ENCODE measurements at places on chromosomes 1 and 21. TPM values are rescaled to one million over a fixed set of nuclear protein-coding genes. Genes with fewer than 3 reads are reported as not detected.

The ALPL gene
- 84.8 TPM for total RNA-seq

The C1QB gene
- not detected for total RNA-seq

The CD46 gene
- 90.0 TPM for total RNA-seq

The OR10K1 gene
- total RNA-seq, result not detected

The MYOM3 gene
- total RNA-seq, result 0.07 TPM

The DDR2 gene
- total RNA-seq, result 0.48 TPM

The ZNF695 gene
- total RNA-seq, result 22.3 TPM

The S100A9 gene
- not detected for total RNA-seq

DNA sequence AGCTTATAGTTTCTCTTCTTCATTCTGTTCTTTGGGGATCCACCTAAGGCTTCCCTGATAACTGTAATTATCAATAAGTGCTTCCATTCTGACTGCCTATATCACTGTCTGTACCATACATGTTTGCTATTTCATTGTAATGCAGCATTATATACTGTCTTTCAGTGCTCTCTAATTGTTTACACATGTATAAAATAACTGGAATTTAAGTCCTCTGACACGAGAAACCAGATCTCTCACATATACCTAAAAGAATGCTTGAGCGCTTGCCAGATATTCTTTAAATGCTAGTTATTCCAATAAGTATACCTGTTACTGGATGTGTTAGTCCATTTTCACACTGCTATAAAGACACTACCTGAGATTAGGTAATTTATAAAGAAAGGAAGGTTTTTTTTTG lies 34.7 kb downstream of the CELF3 start:
- peaks cover 2% of the 10 kb centered on the region for H3K36me3 ChIP-seq
- no peak overlapping the region for H3K4me3 ChIP-seq
- no peak overlapping the region for H3K27ac ChIP-seq
- no peaks in the 10 kb centered on the region for H3K27me3 ChIP-seq
- no peak for DNase-seq
- no peaks in the 10 kb centered on the region for H3K4me1 ChIP-seq

- H3K4me3 ChIP-seq, result no peak overlapping the region
- no peaks in the 10 kb centered on the region for H3K27me3 ChIP-seq
- H3K4me1 ChIP-seq, result no peaks in the 10 kb centered on the region
- no peaks in the 10 kb centered on the region for H3K36me3 ChIP-seq
- H3K27ac ChIP-seq, result no peak overlapping the region
- no peak for DNase-seq
Observed at GRCh38 chr1:243763806-243764205, 86.2 kb downstream of the AKT3 start.

DNA sequence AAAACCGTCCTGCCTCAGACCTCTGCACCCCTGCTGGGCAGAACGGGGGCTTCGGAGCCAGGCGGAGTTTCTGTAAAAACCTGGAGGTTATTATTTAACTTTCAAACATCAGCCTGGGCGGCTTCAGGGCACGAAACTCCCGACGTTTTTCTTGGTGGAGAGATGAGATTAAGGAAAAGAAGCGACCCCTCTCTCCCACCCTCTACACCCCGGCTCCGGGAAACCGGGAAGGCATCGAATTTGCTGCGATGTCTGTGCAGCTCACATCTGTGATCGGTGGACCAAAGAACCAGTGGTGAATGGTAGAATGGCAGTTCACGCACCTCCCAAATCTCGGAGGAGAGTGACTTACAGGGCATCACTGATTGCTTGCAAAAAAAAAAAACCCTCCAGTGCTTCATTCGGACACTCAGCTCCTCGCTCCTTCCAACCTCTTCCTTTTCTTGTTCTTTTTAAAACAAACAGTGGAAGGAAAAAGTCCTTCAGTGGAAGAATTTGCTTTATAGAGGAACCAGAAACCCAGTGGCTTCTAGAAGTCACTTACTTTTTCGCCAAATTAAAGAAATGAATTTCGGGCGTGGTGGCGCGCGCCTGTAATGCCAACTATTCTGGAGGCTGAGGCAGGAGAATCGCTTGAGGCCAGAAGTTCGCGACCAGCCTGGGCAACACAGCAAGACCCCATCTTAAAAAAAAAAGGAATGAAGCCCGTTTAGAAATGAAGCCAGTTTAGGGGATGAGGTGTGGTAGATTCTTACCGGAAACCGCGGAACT lies 884 bp downstream of the PHACTR4 start:
- peak overlapping the region; percentile 97 for H3K4me3 ChIP-seq
- H3K27me3 ChIP-seq, result no peaks in the 10 kb centered on the region
- H3K4me1 ChIP-seq, result no peaks in the 10 kb centered on the region
- H3K27ac ChIP-seq, result peak overlapping the region; percentile 3
- DNase-seq, result no peak

- H3K36me3 ChIP-seq, result no peaks in the 10 kb centered on the region
- no peak overlapping the region for H3K27ac ChIP-seq
- no peaks in the 10 kb centered on the region for H3K27me3 ChIP-seq
- no peaks in the 10 kb centered on the region for H3K4me1 ChIP-seq
- no peak overlapping the region for H3K4me3 ChIP-seq
Observed at GRCh38 chr1:225329041-225329440, 98.8 kb downstream of the LBR start.

- H3K27me3 ChIP-seq, result no peaks in the 10 kb centered on the region
- H3K4me1 ChIP-seq, result peaks cover 16% of the 10 kb centered on the region
Observed at GRCh38 chr1:27009601-27010197, 3.0 kb downstream of the TENT5B start.

GRCh38 chr21:20301395-20301794 lies 696.8 kb upstream of the NCAM2 start:
- no peak for DNase-seq
- H3K27ac ChIP-seq, result no peak overlapping the region
- H3K27me3 ChIP-seq, result no peaks in the 10 kb centered on the region
- H3K4me3 ChIP-seq, result no peak overlapping the region

DNA sequence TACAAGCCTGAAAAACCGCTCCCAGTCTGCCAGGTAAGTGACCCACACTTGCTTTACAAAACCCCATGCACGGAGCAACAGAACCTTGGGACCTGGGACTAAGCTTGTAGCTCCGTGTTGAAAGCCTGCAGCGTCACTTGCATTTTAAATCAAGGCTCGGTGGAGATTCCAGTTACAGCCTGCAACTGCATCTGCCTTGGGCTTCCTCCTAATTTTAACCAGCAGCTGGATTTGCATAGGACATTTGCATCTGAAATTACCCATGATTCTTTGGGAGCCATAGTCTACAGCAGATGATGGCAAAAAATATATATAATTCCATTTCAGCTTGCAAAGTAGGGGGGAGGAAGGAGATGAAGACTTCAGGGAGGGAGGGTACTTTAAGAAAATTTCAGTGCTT lies 62.4 kb upstream of the IGSF21 start:
- no peaks in the 10 kb centered on the region for H3K27me3 ChIP-seq
- no peak overlapping the region for H3K27ac ChIP-seq
- no peak overlapping the region for H3K4me3 ChIP-seq
- no peak for DNase-seq

GRCh38 chr1:12594966-12595756 lies 22.8 kb downstream of the DHRS3 start:
- H3K4me3 ChIP-seq, result peak overlapping the region; percentile 89
- peak; percentile 96 for DNase-seq
- no peaks in the 10 kb centered on the region for H3K27me3 ChIP-seq
- peaks cover 6% of the 10 kb centered on the region for H3K4me1 ChIP-seq
- H3K36me3 ChIP-seq, result peaks cover 23% of the 10 kb centered on the region

- no peaks in the 10 kb centered on the region for H3K36me3 ChIP-seq
- no peak for DNase-seq
- H3K4me3 ChIP-seq, result no peak overlapping the region
Observed at GRCh38 chr1:90557706-90558105, 159.4 kb downstream of the BARHL2 start.

DNA sequence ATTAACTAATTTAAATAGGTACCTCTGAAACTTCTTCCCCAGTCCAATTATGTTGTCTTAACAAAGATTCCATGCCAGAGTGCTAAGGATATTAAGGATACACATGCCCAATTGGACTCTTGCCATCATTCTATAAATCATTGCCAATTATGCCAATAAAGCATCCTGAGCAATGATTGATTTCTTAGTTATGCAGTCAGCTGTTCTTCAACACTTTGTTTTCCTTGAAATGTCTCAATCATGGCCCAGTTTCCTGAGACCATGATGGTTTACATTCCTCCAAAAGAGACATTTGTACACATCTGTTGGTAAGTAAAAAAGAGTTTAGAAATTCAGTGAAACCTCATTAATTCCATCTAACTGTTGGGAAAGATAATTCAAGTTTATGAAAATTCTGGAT lies 180.4 kb upstream of the PKN2 start:
- no peaks in the 10 kb centered on the region for H3K27me3 ChIP-seq
- H3K27ac ChIP-seq, result no peak overlapping the region
- no peaks in the 10 kb centered on the region for H3K36me3 ChIP-seq
- H3K4me1 ChIP-seq, result no peaks in the 10 kb centered on the region
- no peak overlapping the region for H3K4me3 ChIP-seq

- no peaks in the 10 kb centered on the region for H3K36me3 ChIP-seq
- H3K27ac ChIP-seq, result no peak overlapping the region
- no peak overlapping the region for H3K4me3 ChIP-seq
- H3K27me3 ChIP-seq, result no peaks in the 10 kb centered on the region
- DNase-seq, result peak; percentile 95
Observed at GRCh38 chr1:37394574-37395464, 79.6 kb upstream of the ZC3H12A start.

GRCh38 chr1:113166473-113166872 lies 93.5 kb downstream of the LRIG2 start:
- DNase-seq, result no peak
- no peak overlapping the region for H3K4me3 ChIP-seq
- H3K36me3 ChIP-seq, result peaks cover under 1% of the 10 kb centered on the region
- no peaks in the 10 kb centered on the region for H3K27me3 ChIP-seq

GRCh38 chr1:89198491-89199072 lies at the start of gene GBP4:
TSS of gene GBP4 (minus strand) at chr1:89198942. CDS start at chr1:89198834, 108 bp downstream.
- H3K27ac ChIP-seq, result no peak within 1 kb of the TSS
- no peaks in the 10 kb centered on the region for H3K27me3 ChIP-seq
- no peaks in the 10 kb centered on the region for H3K36me3 ChIP-seq
- no peaks in the 10 kb centered on the region for H3K4me1 ChIP-seq
- DNase-seq, result peak; percentile 29

GRCh38 chr1:2270260-2271100 lies 42.4 kb downstream of the SKI start:
- H3K36me3 ChIP-seq, result no peaks in the 10 kb centered on the region
- H3K27ac ChIP-seq, result no peak overlapping the region
- peak; percentile 36 for DNase-seq

GRCh38 chr21:17231124-17231523 lies 281.7 kb upstream of the CXADR start:
- no peak overlapping the region for H3K27ac ChIP-seq
- no peaks in the 10 kb centered on the region for H3K27me3 ChIP-seq

DNA sequence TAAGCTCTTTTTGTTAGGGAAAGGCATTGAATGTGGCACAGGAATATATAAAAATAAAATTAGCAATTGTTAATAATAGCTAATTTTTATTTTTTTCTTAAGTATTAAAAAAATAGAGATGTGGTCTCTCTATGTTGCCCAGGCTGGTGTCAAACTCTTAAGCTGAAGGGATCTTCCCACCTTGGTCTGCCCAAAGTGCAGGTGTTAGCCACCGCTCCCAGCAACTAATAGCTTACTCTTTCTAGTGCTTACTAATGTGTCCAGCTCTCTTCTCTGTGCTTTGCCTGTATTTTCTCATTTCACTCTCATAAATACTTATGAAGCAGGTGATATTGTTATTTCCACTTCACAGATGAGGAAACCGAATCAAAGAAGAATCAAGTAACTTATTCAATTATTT lies 13.4 kb upstream of the IL24 start:
- H3K4me3 ChIP-seq, result no peak overlapping the region
- H3K27me3 ChIP-seq, result no peaks in the 10 kb centered on the region
- H3K36me3 ChIP-seq, result no peaks in the 10 kb centered on the region
- H3K27ac ChIP-seq, result no peak overlapping the region

DNA sequence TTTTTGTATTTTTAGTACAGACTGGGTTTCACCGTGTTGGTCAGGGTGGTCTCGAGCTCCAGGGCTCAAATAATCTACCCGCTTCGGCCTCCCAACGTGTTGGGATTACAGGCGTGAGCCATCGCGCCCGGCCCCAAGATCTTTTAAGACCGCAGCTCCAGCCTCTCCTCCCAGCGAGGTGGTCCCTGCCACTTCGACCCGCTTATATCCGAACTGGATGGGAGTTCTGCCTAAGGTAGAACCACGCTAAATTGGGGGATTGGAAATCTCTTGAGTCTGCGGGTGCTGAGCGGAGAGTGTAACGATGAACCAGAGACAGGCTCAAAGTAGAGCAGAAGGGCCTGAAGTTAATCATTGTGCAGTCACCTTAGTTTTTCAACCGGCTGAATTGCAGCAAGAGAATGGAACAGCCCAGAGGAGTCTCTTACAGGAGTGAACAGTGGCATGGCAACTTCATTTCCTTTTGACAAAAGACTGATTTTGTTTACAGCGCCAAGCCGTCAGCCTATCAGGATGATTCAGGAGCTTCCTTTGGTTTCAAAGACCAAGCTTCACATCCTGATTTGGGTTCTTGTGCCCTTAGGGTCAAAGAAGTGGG lies 726 bp upstream of the CYB5R1 start:
- no peaks in the 10 kb centered on the region for H3K4me1 ChIP-seq
- no peaks in the 10 kb centered on the region for H3K27me3 ChIP-seq
- DNase-seq, result no peak
- H3K36me3 ChIP-seq, result peaks cover 4% of the 10 kb centered on the region
- peak overlapping the region; percentile 91 for H3K4me3 ChIP-seq

GRCh38 chr1:205255941-205256780 lies 28.4 kb downstream of the TMCC2 start:
- DNase-seq, result peak; percentile 90
- H3K27me3 ChIP-seq, result no peaks in the 10 kb centered on the region
- no peak overlapping the region for H3K4me3 ChIP-seq

GRCh38 chr1:183568176-183569021 lies 21.9 kb downstream of the NCF2 start:
- DNase-seq, result no peak
- H3K4me1 ChIP-seq, result no peaks in the 10 kb centered on the region
- H3K36me3 ChIP-seq, result no peaks in the 10 kb centered on the region
- no peak overlapping the region for H3K4me3 ChIP-seq

DNA sequence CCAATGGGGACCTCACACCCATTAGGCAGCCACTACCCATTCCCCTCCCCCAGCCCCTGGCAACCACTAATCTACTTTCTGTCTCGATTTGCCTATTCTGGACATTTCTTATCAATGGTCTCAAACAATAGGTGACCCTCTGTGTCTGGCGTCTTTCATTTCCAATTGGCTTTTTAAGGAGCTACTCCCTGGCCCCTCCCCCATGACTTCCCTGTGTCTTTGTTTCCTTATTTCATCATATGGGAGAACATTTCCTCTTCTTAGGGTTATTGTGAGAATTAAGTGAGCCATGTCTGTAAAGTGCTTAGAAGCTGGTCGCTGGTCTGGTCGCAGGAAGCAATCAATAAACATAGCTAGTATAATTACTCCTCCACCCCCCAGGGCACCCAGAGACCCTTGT lies 80.9 kb downstream of the SPSB1 start:
- H3K27ac ChIP-seq, result no peak overlapping the region
- H3K36me3 ChIP-seq, result no peaks in the 10 kb centered on the region
- no peak for DNase-seq
- no peaks in the 10 kb centered on the region for H3K4me1 ChIP-seq

Data from H9 (cell line).